ENCODE measurements at places on chromosomes 16 and 17.
A peak's percentile ranks its signal among the peaks of the same experiment; 100 is the strongest.

DNA sequence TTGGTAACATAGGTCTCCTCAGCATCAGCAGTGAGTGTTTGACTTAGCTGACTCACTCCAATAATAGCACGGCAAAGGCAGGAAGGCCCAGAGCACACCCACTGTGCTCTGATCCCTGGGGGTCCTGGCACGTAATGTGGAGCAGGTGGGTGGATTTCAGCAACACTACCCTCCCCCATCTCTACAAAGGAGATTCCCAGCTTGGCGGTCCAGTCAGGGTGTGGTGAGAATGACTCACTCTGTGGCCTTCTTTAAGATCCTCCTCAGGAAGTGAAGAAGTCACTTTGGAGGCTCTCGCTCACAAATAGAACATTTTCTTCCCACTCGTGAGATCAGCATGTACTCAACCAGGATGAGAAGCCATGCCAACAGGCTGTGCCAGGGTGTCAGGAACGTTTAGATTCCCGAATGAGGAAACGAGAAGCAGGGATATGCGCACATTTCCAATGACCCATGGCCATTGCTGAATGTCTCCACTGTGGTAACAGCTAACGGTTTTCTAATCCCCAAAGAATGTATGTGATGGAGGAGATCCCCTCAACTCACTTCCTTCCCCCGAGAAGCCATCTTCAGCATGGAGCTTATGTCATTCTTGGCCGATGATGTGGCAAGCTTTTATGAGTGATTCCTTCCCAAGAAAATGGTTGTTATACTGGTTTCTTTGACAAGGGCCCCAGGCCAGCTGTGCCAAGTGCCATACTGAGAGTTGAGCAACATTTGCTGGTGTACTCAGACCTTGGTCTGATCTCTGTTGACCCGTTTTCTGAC lies 365.2 kb downstream of the C16orf95 start:
- no peak for DNase-seq

- DNase-seq, result no peak
Measured at GRCh38 chr17:48842746-48843145, 11.9 kb downstream of the CALCOCO2 start.

- DNase-seq, result no peak
Measured at GRCh38 chr17:57009737-57010445, 32.0 kb downstream of the SCPEP1 start.

DNA sequence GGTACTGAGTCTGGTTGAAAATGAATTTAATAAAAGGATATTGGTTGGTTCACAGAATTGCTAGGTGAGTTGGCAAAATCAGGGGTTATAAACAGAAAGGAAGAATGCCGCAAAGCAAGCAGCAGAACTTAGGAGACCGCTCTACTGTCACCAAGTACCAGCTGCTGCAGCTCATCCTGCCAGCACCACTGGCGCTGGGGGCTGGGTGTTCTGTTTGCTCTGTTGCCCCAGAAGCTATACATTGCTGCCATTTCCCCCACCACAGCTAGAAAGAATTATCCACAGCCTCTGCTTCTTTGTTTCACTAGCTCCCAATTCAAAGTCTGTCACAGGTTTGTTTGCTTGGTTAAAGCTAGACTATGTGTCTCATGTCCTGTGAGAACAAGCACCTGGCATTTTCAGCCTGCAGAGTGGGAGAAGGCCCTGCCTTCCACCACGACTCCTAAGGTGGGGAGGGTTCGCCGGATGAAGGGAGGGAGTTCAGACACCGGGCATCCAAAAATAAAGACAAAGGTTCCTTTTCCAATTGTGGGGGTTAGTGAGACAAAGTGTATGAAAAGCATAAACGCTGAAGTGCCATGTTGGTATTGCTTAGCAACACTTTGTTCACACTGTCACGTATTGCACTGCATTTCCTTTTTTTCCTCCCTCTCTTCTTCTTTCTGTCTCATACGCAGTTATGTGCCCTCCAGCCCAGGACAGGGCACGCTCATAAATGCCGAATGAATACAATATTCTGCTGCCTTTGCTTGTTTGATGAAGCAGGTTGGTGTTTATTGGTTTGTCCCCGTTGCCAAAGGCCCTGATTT lies 9.6 kb upstream of the CPD start:
- no peak for DNase-seq

DNA sequence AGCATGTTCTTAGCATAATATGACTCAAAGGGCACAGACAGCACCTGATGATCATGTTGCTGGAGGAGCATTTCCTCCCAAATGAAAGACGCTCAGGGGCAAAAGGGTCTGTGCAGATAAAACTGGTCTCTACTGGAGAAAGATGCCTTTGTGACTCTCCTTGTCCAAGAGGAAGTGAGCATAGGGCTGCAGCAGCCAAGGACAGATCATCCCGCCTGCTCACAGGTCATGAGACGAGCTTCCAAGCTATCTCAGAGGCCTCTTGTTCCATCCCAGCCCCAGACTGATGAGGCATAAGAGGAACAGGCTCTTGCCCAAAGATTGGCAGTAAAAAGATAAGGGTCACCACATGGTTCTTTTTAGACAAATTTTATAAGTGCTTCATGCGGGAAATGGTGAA lies 141.8 kb downstream of the KATNIP start:
- DNase-seq, result no peak

DNA sequence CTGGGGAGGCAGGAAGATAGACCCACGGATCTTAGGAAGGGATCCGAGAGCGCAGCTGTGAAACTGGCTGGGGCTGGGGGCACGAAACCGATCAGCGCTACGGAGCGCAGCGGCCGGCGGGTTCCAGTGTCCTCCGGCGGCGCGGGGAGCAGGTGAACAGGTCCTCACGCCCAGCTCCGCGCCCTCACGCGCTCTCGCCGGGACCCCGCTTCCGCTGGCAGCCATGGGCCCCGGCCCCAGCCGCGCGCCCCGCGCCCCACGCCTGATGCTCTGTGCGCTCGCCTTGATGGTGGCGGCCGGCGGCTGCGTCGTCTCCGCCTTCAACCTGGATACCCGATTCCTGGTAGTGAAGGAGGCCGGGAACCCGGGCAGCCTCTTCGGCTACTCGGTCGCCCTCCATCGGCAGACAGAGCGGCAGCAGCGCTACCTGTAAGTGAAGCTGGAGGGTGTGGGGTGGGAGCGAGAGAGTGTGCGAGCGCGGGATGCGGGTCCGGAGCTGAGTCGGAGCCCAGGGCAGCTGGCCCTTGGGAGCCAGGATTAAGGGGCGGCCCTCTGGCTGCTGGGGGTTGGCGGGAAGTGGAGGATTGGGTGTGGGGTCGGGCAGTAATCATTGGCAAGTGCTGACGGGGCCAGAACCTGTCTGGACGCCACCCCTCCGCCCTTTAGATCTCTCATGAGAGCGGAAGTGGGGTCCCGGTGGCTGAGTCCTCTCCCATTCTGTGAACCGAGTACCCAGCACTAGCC lies 479 bp downstream of the ITGA3 start:
- no peak for DNase-seq

DNA sequence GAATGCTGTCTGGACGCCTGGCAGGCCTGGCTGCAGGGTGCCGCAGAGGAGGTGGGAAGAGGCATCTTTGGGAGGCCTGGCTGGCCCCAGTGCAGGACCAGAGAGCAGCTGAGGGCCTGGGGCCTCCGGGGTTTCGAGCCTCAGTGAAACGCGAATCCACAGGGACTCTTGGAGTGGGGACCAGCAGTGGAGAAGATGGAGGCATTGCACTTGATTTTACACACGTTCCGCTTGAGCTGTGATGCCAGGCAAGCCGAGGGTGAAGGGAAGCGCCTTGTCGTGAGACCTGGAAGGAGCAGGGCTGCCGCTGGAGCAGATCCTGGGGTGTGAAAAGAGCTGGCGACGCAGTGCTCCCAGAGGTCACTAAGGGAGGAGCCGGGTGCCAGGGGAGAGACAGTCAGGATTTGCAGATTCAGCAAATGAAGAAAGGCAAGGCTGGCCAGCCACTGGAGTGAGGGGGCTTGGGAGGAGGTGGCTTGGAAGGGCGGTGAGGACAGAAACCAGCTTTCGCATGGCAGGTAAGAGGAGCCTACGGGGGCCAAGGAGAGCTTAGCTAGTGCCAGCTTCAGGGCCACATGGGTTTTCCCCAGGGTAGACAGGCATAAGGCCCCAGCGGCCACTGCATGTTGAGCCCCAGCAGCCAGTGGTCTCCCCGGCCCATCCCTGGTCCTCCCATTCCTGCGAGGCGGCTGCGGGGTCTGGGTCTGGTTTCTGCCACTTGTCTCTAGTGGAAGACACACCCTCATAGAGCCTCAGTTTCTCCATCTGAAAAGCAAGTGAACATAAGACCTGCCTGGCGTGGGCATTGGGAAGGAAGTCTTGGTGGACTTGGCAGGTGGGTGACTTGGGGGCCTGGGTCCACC lies 175.2 kb upstream of the CHMP6 start:
- no peak for DNase-seq

- DNase-seq, result peak; percentile 65
Measured at GRCh38 chr17:40564883-40565768, at the start of gene CCR7. TSS of gene CCR7 (minus strand) at chr17:40565472. CDS start at chr17:40565409, 63 bp downstream.

DNA sequence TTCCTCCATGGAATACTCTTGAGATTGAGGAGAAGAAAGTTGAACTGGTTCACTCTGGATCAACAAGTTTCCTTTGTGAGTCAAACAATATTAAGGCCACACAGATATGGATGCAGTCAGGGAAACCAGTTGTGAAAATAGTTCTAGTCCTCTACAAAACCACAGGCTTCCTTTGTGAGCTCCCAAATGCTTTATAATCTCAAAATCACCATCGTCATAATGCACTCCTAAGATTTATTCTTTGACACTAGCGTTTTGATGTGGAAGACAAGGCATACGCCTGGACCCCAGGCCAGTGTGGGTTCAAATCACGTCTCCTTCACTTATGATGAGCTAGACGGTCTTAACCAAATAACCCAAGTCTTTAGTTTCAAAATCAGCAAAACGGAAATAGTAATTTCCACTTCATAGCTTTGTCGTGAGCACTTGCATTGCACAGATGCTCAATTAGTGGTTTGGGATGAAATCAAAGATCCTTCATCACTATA lies 142.6 kb downstream of the STX8 start:
- no peak for DNase-seq

DNA sequence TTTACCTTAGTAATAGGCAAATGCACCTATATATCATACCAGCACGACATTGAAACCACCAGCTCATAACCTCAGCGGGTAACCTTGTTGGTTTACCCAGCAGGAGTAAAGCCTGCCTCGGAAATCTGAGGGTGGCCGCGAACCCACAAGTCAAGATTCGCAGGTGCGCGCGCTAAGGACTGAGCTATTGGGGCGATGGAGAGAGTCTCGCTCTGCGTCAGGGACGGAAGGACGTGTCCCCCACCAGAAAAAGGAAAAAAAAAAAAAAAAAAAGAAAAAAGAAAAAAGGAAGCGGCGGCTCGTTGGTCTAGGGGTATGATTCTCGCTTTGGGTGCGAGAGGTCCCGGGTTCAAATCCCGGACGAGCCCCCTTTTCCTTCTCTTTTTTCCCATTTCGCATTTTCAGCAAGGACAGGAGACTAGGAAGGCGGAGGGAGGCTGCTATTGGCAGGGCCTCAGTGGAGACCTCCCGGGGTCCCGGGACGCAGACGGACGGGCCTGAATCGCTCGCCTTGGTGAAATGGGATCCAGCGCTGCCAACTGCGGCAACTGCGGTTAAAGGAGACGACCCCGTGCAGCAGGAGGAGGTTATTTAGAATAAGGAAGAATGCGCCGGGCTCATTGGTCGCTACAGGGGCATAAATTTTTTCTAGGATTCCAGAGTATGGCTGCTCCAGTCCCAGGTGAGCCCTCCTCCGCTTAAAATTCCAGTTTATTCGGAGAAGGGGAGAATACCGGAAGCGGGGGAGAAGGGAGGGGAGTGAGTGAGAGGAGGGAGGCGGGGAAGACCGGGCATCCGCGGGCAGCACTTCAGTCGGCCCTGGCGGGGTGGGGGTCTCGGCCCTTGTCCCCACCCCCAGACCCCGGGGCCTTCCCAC lies at the start of gene OR1F1:
OR1F1 (plus strand) TSS at position 407 of the 877 bp plus-strand sequence.
- no peak for DNase-seq

DNA sequence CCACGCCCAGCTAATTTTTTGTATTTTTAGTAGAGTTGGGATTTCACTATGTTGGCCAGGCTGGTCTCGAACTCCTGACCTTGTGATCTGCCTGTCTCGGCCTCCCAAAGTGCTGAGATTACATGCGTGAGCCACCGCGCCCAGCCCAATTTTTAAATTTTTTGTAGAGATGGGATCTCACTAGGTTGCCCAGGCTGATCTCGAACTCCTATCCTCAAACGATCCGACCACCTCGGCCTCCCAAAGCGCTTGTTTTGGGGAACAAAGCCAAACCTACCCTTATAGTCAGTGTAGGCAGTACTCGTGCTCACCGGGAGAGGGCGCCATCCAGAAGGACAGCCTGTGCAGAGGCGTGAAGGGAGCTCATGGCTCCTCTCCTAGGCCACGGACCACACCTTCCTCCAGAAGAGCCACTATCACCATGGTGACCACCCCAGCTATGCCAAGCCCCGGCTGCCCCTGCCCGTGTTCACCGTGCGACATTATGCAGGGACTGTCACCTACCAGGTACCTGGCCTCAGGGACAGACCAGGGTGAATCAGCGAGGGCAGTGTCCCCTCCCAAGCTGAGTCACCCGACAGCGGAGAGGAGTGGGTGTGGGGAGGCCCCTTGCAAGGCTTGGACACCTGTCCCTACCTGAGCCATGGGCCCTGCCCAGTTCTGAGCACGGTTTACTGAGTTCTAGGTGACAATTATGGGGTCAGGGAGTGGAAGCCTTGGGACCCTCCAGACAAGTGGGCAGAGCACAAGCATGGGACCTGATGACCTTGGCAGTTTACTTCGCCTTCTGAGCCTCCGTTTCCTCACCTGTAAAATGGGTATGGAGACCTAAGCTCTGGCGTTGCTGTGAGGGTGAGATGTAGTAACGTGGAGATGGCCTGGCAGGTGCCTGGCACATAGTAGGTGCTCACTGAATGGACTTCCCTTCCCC lies 13.7 kb downstream of the MYO15B start:
- DNase-seq, result no peak

DNA sequence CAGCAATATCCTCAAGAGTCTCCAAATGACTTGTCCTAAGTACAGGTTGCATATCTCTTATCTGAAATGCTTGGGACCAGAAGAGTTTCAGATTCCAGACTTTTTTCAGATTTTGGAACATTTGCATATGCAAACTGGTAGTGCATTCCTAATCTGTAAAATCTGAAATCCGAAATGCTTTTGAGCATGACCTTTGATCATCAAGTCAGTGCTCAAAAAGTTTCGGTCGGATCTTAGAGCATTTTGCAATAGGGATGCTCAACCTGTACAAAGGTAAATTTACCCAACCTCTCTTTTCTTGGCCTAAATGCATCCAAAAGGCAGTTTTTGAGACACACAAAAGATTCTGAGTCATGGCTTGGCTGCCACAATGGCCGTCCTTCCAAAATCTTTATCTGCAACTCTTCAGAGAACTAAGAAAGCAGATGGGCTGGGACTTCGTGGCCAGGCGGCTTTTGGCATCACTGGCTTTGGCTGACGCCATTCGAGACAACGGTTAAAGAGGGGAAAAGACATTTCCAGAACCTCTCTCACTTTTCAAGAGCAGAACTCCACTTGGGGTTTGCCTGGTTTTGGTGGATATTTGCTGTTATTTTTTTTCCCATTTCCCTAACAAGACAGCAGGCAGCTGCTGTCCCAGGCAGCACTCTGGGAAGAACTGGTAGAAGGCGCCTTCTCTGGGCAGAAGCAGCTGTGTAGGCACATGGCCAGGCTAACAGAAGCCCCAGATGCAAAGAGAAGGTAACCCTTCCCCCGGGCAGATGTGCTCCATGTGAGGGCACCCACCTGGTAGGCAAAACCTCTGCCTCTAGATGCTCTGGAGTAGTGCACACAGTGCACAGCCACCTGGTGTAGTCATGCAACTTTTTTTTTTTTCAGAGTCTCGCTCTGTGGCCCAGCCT lies 8.9 kb downstream of the CPPED1 start:
- DNase-seq, result no peak

- DNase-seq, result no peak
Measured at GRCh38 chr17:8022360-8023003, 16.4 kb upstream of the ALOX15B start.

- DNase-seq, result no peak
Measured at GRCh38 chr17:50279181-50279526, 4.9 kb downstream of the TMEM92 start.

Data from coronary artery (tissue), 2 donors.